NCI-H1930 (cell line): ENCODE measurements at places on chromosomes 7 and 10.

GRCh38 chr7:101898106-101898505 is 80.7 kb downstream of the CUX1 start:
- no peak for DNase-seq

DNA sequence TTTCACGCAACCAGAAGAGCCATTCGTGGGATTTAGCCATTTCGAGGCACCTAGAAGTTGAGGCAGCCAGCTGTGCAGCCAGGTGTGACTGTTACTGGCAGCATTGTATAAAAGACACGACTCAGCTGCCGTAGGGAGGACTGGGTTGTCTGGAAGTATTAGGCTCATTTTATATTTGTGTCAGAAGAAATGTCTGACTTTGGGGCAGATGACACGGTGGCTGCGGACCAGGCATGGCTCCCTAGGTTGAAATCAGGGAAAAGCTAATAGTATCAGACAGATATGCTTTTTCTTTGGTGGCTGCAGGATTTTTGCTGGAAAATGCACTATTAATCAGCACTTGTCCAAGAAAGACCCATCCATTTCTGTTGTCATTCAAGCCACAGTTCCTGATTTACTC is 4.2 kb upstream of the DPYSL4 start:
- no peak for DNase-seq

- no peak for DNase-seq
Measured at GRCh38 chr7:357531-358209, 67.7 kb downstream of the FOXL3 start.

DNA sequence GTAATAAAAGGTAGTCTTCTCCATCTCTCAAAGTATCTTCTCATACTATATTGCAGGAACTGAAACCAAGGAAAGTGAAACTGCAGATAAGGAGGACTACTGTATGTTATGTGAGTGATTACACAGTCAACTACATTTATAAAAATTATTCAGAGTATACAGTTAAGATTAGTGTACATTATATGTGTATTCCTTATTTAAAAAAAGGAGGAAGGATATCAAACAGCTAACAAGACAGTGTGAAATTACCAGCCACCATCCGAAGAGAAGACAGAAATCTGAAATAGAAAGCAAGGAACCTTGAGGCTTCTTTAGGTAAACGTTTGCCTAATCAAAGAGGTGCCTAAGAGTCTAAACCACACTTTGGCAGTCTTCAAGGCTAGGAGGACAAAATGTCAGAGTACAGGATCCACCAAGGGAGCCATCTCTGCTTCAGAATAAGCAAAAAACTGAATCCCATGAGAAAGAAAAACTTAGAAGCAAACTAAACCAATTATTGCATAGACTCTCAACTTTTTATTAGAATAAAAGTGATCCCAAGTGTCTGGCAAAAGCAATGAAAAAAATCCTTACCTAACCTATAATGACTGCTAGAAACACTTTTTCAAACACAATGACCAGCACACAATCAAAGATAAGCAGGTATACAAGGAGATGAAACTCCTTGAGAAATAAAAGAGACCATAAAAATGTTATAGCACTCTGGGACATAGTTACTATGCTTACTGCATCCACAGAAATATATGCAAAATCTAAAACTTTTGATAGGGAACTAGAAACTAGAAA is 6.4 kb downstream of the USP6NL start:
- no peak for DNase-seq

DNA sequence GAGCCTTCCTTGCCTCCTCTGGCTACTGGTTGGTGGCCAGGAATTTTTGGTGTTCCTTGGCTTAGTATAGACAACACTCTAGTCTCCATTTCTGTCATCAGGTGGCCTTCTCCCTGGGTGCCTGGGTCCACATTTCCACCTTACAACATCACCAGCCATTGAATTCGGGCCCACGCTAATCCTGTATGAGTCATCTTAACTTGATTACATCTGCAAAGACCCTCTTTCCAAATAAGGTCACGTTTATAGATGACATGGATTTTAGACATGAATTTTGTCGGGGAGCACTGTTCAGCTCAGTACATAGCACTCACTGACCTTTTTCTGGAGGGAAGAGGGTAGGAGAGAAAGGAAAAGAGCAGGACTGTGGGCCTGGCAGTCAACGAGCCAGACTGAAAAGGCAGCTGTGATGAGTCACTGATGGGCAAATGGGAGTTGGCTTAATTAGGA is 39.4 kb downstream of the MMRN2 start:
- no peak for DNase-seq

- no peak for DNase-seq
Measured at GRCh38 chr7:155373359-155374273, 75.9 kb downstream of the INSIG1 start.

GRCh38 chr10:102775935-102776669 is 32.4 kb downstream of the WBP1L start:
- no peak for DNase-seq

- DNase-seq: no peak
Measured at GRCh38 chr10:124095096-124095495, 1.7 kb upstream of the CHST15 start.

DNA sequence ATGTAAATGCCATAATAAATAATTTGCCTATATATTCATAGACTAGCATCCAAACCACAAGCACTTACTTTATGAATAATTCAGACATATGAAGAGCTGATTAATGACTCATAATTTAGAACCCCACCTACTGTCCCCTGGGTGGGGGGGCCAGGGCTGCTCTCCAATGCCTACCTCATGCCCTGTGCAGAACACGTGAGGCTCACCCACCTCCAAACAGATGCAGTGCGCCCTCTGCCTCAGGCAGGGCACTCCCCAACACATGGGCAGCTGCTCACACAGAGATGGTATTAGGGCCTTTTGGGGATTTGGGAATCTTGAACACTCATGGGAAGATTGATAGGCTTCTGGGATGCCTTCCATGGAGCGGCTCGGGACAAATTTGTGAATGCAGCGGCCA is 75.1 kb upstream of the INSIG1 start:
- no peak for DNase-seq

- no peak for DNase-seq
Measured at GRCh38 chr7:121953601-121954000, 80.6 kb downstream of the PTPRZ1 start.

DNA sequence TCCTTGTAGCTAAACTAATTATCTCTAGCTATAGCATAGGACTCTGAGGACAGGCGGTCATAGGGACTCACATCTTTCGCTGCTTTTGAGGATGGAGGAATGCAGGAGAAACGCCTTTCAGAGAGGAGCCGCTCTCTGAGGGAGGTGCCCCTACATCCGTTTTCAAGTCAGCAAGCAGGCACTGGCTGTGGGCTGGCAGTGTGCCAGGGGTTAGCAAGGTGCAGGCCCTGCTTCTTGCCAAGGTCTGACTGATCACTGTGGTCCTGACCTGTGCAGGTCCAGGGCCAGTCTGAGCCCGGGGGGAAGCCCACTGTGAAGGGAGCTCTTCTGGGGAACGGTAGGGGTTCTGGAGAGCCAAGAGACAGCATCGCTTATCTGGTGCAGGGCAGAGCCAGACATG is 89.4 kb downstream of the SH3PXD2A start:
- DNase-seq: no peak

GRCh38 chr7:8261711-8262695 is at the start of gene ICA1:
TSS of gene ICA1 (minus strand) at chr7:8262167. CDS start at chr7:8235926, 26,241 bp downstream.
- DNase-seq: peak; percentile 70

- DNase-seq: peak; percentile 74
Measured at GRCh38 chr7:82244947-82245517, 198.5 kb downstream of the CACNA2D1 start.

DNA sequence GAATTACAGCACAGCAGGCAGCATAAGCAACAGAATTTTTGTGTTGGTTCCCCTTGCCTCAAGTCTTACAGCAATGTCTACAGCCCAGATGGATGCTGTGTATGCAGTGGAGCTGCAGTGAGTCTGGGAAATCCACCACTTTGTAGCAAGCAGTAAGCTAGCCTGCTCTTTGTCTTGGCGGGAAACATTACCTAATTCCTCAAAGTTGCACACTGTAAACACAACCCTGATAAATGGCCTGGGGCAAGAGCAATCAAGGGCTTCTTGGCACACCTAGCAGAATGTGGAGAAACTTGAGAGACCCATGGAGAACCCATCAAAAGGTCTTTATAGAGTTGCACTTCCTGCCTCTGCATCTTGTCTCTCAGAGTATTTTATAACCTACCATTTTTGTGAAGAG is 102.0 kb upstream of the FOXP2 start:
- DNase-seq: no peak

DNA sequence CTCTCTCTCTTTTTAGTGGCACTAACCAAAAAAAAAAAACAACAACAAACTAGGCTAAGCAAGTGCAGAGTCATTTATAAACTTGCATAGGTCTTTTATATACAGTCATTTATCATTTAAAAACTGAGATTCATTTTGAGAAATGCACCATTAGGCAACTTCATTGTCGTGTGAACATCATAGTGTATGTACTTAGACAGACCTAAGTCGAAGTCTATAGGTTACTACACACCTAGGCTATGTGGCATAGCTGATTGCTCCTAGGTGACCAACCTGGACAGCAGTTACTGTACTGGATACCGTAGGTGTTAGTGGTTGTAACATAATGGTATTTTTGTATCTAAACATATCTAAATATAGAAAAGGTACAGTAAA is 109.1 kb upstream of the SAMD8 start:
- DNase-seq: no peak

DNA sequence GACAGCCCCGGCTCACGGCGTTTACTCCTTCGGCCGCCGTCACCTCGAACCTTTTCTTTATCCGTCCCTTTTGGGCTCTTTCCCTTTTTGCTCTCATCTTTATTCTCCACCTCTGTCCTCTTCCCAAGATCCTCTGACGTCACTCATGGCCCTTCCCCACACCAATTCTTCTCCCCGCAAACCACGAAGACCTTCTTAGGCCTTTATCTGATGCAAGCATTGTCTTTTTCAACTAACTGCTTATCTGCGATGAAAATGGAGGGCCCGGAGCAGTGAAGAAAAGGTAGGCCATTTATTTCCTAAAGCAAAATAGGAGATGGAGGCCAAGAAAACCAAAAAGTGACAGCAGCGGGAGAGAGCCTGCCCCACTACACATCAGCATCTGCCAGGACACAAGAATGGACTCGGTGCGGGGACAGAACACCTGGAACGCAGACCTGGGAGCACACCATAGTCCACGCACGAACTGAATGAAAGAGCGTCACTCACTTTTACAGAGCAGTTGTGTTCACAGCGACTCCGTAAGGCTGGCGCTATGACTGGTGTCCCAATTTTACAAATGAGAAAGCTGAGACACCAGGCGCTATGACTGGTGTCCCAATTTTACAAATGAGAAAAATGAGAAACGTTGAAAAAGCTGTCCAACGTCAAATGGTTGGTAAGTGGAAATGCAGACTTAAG is 45.3 kb downstream of the ZNF777 start:
- DNase-seq: no peak

DNA sequence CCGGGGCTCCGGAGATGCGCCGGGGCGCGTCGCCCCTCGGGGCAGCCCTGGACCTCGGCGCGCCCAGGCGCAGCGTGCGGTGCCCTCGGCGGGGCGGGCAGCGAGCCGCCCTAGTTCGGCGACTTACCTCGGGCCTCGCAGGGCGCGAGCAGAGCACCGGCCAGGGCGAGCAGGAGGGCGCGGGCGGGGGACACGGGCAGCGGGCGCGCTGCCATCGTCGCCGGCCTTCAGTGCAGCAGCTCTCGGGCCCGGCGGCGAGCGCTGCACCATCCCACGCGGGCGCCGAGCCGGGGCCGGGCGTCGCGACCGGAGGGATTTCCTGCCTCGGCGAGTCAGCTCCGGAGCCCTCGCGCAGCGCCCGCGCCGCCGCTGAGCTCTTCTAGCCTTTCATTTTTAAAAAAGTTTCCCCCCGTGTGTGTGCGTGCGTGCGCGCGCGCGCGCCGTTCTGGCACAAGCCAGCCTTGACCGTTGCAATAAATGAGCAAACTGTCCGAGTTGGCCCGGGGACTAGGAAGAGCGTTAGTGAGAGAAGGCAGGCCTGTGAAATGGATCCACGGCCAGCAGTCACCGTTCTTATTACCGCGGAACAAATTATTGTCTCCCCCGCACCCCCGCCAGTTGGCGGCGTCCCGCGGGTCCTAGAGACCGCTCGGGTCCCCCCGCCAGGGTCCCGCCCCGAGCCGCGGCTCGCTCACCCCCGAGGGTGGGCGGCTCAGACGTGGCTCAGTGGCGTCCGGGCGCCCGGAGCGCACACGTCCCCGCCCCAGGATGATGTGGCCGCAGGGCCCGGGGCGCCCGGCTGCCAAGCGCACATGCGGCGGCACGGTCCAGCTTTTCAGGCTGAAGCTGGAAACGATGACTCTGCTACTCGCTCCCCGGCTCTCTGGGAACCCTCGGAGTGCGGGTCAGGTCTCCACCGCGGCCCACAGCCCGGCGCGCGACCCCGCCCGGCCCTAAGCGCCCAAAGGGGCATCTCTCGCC is at the start of gene ADAM12:
Gene ADAM12, minus strand, starts transcription at position 547 of the 981 bp plus-strand sequence. Its CDS starts 332 bp downstream, at position 215.
- DNase-seq: no peak
